Umbilical cord (tissue), 2 donors: ENCODE measurements at places on chromosomes 6 and 20. TPM values are rescaled to one million over a fixed set of nuclear protein-coding genes. Genes with fewer than 3 reads are reported as not detected.

GSTA2 gene
- 3.4 TPM for total RNA-seq

GABRR1 gene
- 0.24 TPM for total RNA-seq

LTA gene
- not detected for total RNA-seq

HFE gene
- total RNA-seq: 11.8 TPM

C6orf15 gene
- total RNA-seq: not detected

ERGIC3 gene
- 187 TPM for total RNA-seq

BPIFB4 gene
- total RNA-seq: not detected

PTPRA gene
- 69.1 TPM for total RNA-seq

NMBR gene
- 0.48 TPM for total RNA-seq

AGER gene
- total RNA-seq: 2.9 TPM

- DNase-seq: peak; percentile 75
Measured at GRCh38 chr6:127737009-127737486, 160.1 kb downstream of the C6orf58 start.

- DNase-seq: no peak
Measured at GRCh38 chr20:38987777-38988176, 25.6 kb downstream of the DHX35 start.

GRCh38 chr20:15188415-15188814 is 851.0 kb upstream of the FLRT3 start:
- no peak for DNase-seq

DNA sequence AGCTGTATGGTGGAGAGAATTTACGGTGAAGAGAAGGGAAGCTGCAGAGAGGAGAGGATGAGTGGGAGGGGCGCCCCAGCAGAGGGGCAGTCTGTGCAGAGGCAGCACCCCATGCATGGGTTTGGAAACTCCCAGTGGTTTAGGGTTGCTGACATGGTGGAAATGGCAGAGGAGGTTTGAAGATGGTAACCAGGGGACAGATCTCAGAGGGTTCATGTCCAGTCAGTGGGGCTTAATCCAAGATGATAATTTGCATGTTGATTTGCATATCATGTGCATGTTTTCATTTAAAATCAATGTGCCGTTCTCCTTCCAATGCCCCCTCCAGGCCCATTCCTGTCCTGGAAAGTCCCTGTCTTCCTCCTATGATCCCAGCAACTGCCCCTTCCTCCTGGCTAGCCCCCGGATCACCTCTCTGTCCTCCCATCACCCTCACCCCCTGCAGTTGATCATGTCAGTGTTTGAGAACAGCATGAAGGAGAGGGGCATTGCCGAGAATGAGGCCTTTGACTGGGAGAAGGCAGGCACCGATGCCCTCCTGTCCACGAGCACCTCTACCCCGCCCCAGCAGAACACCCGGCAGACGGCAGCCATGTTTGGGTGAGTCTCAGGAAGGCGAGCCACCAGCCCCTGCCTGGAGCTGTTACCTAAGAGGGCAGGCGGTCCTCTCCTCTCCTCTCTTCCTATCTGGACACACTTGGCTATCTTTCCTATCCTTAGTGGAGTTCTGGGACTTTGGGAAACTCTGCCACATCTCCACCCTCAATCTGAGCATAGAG is 14.3 kb downstream of the TTBK1 start:
- DNase-seq: no peak

- DNase-seq: no peak
Measured at GRCh38 chr6:105109955-105110895, 69.6 kb downstream of the POPDC3 start.

DNA sequence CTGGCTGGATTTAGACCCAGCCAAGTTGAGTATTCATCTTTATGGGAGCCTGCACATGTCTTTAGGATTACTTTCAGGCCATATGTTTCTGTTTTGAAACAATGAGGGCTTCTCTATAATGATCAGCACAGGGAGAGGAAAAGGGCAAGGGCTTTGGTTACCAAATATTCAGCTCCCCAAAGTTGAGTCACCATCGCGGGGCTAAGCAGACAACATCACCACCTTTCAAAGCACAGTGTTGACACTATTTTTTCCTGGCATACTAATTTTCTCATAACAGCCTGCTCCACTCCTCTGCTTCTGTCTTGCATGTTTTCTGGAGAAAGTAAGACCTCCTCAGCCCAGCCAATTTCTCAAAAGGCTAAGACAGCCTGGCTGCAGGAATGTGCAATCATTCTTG is 4.9 kb downstream of the SCML4 start:
- DNase-seq: peak; percentile 8

GRCh38 chr20:33954504-33954903 is 39.2 kb upstream of the RALY start:
- no peak for DNase-seq

- DNase-seq: no peak
Measured at GRCh38 chr20:47724396-47724795, 60.9 kb downstream of the SULF2 start.

DNA sequence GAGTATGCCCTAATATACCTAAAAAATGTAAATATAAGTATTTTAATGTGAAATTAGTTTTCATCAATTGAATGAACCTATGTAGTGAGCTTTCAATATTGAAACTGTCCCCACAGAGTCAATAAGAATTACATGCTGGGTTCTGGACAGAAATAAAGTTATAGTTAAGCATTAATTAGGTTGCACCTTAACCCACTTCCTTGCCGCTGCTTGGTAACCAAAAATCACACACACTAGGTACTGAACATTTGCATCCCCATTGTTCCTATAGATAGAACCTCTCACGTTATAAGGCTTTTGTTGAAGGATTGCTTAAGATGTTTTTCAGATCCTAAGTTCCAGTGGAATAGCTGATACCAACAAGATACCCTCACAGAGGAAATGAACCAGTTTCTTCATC is 237.1 kb upstream of the OPRM1 start:
- DNase-seq: no peak

DNA sequence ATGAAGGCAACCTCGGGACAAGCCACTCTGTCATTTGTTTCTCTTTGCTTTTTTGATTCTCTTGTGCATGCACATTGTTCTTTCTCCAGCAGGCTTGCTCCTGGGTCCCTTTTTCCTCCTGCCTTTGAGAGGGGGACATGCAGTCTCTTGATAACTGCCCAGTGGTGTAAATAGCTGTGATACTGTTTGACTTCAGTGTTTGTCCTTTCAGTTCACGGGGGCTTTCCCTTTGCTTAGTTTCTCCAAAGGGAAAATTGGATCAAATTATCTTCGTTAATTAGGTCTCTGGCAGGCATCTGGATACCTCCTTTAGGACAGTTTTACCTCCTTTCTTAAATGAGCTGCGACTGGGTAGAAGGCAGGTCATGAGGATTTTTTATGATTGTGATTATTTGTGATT is 41.5 kb downstream of the RALGAPB start:
- DNase-seq: no peak

GRCh38 chr20:48201188-48201587 is 415.9 kb upstream of the SULF2 start:
- no peak for DNase-seq

DNA sequence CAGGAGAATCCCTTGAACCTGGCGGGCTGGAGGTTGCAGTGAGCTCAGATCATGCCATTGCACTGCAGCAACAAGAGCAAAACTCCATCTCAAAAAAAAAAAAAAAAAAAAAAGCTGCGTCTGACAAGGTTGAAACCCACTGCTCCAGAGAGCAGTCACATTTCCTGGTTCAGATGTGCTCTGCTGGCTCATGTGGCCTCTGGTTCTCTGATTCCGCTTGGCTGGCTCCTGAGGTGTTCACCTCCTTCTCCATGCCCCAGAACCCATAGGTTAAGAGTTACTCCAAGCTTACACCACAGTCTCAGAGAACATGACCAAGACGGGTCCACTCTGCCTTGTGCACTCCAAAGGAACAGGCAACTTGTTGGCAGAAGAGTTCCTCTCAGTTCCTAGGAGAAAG is 8.8 kb upstream of the CNR1 start:
- no peak for DNase-seq

DNA sequence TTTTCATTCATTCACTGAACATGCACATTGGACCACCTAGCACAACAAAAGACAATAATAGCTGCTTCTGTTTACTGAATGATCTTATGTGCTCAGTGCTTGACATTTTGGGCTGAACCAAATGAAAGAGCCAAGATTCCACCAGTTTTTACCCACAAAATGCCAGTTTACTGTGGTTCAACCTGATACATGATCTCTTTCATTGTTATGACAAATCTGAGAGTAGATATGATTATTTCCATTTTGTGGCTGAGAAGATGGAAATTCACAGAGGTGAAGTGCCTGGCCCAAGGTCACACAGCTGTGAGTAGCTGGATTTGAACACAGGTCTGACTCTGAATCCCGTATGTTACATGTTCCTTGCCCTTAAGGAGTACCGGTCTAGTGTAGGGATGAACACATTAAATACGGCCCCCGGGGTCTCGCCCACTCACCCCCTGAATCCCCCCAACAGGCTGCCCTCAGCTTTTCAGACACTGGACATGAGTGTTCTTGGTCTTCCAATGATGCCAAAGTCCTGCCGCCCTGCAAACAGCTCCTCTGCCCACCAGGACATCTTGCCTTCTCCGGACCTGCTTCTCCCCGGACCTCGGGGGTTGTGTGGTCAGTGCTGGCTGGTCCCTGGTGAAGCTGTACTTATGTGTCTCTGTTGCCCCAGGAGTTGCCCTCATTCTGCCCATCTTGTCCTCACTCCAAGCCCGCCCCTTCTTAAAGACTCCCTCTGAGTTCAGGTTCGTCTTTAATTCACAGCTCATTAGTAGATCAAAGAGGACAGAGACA is 58.6 kb upstream of the SLC32A1 start:
- DNase-seq: no peak

GRCh38 chr20:19211252-19211651 is 1.2 kb upstream of the SLC24A3 start:
- DNase-seq: no peak

DNA sequence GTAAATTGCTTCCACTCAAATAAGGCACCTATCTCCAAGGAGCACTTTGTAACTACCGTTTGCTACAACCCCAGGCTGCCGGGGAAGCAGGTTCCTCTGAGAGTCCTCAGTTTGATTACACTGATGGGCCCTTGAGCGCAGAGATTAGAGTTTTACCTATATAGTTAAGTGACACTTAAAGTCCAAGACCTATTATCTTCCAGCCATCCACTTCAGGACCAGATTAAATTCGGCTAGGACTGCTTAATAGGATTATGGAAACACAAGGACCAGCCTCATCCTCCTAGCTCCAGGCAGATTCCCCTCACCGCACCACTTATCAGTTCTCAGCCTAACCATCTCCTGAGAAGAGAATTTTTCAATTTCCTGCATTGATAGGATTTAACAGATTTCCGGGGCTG is 64.7 kb upstream of the TIAM2 start:
- no peak for DNase-seq

- no peak for DNase-seq
Measured at GRCh38 chr20:34538671-34539123, 19.8 kb upstream of the MAP1LC3A start.

DNA sequence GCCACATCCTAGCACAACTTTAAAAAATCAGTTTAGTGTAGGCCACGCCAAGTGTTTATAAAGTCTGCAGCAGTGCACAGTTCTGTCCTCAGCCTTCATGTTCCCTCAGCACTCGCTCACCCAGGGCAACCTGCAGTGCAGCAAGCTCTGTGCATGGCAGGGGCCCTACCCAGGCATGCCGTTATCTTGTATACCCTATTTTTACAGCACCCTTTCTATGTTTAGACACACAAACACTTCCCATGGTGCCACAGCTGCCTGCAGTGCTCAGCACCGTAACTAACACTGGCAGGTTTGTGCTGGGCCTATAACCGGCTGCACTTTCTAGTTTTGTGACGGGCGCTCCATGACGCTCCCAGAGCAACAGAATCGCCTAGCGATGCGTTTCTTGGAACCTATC is 43.8 kb downstream of the ZBTB46 start:
- DNase-seq: no peak

GRCh38 chr6:28943557-28944411 is 20.0 kb upstream of the TRIM27 start:
- DNase-seq: peak; percentile 48

DNA sequence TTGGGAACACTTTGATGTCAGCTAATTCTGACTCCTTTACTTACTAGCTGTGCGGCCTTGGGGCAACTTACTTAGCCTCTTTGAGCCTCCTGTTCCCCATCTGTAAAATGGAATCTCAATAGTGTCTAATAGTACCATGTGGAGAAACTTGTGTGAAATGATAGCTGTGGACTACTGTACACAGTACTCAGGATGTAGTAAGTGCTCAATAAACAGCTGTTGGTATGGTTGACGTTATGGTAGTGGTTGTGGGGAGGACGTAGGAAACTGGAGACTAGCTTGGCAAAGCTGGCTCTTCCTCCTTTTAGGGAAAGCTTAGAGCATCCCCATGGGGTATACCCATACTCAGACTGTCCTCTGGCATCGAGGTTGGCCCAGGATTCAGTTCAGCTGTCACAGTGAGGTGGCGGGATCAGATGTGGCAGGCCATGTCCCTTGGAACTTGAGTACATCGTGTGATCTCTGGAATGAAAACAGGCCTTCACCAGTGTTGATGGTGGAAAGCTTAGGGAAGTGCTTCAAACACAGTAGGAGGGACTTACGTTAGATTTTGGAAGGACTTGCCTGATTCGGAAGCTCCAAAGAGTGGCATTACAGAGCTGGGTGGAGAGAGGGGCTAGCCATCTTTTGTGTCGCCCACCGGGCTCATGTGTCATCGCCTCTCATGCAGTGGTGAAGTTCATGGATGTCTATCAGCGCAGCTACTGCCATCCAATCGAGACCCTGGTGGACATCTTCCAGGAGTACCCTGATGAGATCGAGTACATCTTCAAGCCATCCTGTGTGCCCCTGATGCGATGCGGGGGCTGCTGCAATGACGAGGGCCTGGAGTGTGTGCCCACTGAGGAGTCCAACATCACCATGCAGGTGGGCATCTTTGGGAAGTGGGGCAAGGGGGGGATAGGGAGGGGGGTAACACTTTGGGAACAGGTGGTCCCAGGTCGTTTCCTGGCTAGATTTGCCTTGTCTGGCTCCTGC is 7.1 kb downstream of the VEGFA start:
- DNase-seq: no peak

DNA sequence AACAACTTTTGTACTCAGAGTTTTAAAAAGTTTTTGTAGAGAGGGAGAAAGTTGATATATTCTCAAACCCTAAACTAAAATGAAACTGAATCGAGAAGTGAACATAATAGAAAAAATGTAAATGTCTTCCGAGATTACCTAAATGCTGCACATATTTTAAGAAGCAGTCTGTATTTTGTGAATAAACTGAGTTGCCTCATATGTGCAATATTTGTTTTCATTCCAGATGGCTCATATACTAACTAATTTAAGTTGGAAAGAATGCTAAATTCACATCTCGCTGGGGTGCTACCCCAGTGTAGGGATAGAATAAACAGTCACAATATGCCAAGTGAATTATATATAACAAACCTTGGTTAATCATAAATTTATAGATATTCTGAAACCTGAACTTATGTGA is 285.9 kb upstream of the THEMIS start:
- no peak for DNase-seq

- no peak for DNase-seq
Measured at GRCh38 chr6:4801491-4802110, 25.4 kb downstream of the CDYL start.

DNA sequence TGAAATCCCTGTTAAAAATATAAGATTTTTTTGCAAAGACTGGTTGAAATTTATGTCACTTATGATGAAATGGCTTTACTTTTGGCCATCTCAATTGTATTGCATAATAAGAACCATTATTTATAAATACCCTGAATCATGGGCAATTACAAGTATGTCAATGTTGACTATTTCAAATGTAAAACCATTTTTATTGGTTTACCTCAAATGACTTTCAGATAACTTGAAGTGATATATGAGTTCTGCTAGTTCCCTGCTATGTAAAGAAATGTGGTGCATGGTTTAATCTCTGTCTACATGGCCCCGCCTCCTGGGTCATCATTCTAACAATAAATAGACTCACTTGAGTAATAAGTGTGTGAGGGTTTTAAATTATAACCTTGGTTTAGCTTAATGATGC is 275.6 kb upstream of the PREP start:
- DNase-seq: no peak

- DNase-seq: no peak
Measured at GRCh38 chr20:21607971-21608725, 94.3 kb upstream of the NKX2-2 start.
